NCI-H187 treated with DMSO at 0.1 percent for 48 hours (cell line): ENCODE measurements at places on chromosomes 4 and X.

GRCh38 chr4:37873386-37873785 lies 17.5 kb upstream of the TBC1D1 start:
- DNase-seq: no peak

DNA sequence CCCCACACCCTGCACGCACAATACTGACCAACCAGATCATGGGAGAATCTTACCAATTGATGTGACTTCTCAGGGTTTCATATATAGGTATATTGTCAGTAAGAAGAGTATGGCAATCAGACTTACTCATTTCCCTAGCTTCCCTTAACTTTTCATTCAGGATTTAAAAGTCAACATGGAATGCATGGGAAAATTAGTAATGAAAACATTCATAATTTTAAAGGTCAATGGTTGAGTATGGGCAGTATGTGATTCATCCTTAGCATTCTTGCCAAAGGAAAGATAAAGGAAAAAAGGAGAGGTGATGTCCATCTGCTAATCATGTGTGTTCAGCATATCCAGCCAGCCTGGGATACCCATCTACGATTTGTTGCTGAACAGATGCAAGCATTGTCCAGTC lies 4.0 kb downstream of the DIPK2B start:
- no peak for DNase-seq

DNA sequence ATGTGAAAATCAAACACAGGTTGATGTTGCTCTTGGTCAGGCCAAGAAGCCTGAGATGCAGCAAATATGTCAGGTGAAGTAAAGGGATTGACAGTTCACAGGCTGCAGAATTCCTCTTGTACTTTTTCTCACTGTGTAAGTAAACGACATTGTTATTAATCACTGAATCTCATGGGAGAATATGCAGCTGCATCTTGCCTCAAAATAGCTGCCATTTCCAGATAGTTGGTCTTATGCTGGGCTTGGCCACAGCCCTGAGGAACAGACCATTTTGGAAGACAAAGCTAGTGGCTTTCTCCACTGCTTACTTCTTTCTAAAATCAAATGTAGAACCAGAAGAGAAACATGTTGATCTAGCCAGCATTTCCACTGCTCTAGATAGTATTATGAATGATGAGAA lies 403.4 kb upstream of the NR3C2 start:
- no peak for DNase-seq

- DNase-seq: no peak
These were observed 46.1 kb downstream of the SORCS2 start for GRCh38 chr4:7238300-7238960.

DNA sequence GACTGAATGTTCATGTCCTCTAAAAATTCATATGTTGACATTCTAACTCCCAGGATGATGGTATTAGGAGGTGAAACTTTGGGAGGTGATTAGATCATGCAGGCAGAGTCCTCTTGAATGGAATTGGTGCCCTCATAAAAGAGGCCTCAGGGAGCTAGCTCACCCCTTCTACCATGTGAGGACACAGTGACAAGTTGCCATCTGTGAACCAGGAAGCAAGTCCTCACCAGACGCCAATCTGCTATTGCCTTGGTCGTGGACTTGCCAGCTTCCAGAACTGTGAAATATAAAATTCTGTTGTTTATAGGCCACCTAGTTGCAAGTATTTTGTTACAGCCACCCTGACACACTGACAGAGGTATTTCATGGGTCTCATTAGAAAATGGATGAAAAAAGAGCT lies 28.5 kb upstream of the LONRF3 start:
- DNase-seq: no peak
